HS-27A (cell line): ENCODE measurements at places on chromosomes 2 and 18.

- no peak for DNase-seq
Measured at GRCh38 chr2:224807153-224807964, 91.2 kb upstream of the CCDC195 start.

DNA sequence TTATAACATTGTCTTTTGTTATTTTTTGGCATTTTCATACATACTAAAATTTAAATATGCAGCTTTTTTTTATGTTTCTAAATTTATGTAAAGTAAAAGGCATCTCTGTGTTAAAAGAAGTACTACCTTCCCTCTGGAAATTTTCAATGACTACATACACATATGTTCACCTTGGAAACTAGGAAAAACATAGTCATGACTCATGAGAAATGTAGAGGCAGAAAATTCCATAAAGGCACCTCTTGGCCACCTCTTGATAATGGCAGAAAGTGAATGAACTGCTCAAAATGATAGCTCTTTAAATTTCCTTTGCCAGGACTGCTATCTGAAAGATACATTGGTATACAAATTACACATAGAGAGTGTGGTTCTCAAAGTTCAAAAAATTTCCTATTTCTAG, 889.1 kb upstream of the ZEB2 start:
- DNase-seq, result no peak

DNA sequence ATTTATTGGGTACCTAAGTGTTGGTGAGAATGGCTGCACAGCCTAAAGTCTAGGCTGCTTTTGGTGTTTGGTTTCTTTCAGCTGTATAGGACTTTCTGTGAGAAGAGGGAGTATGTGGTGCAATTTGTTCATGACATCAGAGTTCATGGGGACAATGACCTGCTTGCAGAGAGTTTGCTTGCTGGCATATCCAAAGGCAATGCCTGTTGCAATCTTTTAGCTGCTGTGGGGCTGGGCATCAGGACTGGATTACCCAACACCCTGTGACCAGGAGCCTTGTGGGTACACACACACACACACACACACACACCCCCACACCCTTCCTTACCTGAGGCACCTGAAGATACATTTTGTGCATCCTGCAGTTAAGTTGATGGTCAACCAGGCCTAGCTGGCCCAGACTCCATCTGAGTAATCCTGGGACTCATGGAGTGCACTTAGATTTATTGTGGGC, 68.4 kb downstream of the LIPG start:
- DNase-seq, result no peak

DNA sequence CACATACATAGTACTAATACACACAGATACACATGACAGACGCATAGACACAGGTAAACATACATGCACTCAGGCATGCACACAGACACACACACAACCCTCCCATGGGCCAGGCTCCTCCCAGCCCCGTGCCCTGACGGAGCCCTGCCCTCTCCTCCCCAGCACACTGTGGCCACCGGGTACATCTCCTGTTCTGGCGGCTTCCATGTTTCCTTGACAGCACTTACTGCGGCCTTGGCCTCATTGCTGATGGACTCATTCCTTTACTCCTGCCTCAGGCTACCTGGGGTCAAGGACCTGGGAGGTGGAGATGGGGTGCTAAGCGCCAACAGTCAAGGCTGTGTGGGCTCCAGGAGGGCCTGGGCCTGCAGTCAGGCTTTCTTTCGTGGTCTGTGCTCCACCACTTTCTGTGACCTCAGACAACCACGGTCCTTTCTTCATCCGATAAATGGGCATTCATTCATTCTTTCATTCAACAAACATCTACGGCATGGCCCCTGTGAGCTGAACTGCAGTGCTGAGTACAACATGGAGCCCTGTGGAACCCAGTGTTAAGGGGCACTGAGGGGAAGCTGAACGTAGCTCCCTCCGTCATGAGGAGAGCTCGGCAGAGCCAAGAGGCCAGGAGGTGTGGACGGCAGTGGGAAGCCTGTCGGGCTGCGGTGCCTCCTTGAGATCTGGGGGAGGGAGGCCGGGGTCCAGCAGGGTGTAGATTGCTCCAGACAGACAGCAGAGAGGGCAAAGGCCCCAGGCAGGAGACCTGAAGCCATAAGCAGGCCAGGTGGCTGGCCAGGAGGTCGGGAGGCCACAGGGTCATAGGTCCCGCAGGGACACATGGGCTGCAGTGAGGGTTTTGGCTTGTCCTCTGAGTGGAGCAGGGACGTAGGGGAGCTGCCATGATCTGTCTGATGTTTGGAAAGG, 190.4 kb upstream of the HDAC4 start:
- no peak for DNase-seq

- DNase-seq, result no peak
Measured at GRCh38 chr2:6879011-6879410, 1.4 kb downstream of the RSAD2 start.

GRCh38 chr18:39019989-39020388, 1454.4 kb upstream of the CELF4 start:
- no peak for DNase-seq

DNA sequence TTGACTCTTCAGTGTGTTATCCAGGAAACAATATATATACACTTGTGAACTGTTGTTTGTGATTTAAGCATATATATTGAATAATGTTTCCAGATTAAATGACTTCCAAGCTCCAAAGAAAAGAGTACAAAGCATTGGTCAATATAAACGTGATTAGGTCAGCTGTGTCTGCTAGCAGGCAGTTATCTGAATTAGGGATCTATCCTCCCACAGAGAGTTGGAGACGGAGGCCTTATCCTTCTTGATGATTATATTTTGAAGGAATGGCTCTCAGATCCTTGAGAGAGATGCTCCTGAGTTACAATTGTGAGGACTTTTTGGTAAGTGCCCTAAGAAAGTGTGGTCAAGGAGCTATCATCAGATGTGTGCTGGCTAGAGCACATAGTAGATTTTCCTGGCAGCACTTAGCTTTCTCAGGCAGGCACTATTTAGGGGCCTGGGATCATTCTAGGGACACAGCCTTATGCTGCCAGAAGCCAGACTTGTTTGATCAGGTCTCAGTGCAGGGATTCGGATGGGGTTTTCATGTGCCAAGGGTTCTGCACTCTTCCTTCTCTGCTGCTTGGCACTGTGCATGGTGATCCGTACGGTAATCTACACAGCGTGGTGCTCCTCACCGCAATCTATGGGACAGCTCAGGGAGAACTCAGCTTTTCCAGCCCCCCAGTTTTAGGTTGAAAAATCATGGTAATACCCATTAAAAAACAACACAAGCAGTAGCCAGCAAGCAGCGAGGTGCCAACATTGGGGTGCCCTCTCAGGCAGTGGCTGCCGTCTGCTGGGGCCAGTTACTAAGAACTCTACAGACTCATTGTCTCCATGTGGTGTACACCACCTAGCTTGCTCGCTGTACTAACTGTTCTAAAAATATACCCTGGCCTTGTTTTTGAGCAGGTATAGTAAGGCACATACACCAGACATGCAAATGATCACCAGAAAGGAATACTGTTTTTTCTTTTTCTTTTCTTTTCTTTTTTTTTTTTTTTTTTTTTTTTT, 8.0 kb upstream of the ZDBF2 start:
- DNase-seq, result no peak

DNA sequence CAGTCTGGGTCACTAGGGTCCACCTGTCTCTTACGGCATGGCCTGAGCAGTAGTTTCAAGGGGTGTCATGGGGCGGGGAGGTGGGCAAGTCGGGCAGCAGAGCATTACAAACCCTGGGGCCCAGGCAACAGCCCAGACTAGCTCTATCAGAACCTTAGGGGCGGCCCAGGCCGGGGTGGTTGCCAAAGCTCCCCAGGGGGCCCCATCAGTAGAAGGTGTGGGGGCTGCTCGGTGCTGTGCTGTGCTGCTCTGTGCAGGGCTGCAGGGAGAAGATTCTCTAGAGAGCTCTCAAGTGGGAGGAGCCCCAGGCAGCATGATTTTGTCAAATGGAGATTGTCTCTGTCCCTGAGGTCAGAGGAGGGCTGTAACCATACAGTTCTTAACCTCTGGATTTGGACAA, 36.4 kb upstream of the SLC14A1 start:
- no peak for DNase-seq

DNA sequence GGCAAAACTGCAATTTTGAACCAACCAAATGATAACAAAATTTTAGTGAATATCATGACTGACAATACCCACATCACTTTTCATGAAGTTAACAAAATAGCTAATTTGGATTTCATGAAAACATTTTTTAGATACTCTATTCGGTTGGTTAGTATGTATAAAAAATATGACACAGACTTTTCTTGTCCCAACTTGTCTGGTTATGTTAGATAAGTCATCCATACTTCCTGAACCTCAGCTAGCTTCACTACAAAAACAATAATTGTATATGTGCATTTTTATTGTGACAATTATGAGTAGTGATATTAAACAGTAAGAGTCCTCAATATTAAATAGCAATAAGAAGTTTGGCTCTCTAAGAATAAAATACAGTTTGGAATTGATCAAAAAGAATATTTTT, 408.1 kb upstream of the DSEL start:
- DNase-seq, result no peak

- DNase-seq, result no peak
Measured at GRCh38 chr2:197349699-197350098, 39.1 kb upstream of the ANKRD44 start.

GRCh38 chr18:12301263-12302005, 6.6 kb upstream of the TUBB6 start:
- no peak for DNase-seq
